Vagina (tissue), 2 donors: ENCODE measurements at places on chromosomes 2 and 18. TPM values are rescaled to one million over a fixed set of nuclear protein-coding genes. Genes with fewer than 3 reads are reported as not detected.

DNA sequence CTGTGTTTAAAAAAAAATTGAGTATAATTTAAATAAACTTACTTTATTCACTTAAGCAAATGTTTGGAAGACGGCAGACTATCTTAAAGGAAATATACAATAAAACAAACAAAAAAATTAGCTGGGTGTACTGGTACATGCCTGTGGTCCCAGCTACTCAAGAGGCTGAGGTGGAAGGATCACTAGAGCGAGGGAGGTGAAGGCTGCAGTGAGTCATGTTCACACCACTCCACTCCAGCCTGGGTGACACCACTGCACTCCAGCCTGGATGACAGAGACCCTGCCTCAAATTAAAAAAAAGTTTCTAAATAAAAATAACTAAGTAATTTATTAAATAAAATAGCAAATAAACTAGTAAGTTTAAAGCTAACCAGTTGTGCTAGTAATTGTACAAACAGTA is 7.5 kb downstream of the PUM2 start:
- H3K4me1 ChIP-seq = peaks cover 84% of the 10 kb centered on the region
- H3K27ac ChIP-seq = no peak overlapping the region
- DNase-seq = no peak
- no peaks in the 10 kb centered on the region for H3K27me3 ChIP-seq

DNA sequence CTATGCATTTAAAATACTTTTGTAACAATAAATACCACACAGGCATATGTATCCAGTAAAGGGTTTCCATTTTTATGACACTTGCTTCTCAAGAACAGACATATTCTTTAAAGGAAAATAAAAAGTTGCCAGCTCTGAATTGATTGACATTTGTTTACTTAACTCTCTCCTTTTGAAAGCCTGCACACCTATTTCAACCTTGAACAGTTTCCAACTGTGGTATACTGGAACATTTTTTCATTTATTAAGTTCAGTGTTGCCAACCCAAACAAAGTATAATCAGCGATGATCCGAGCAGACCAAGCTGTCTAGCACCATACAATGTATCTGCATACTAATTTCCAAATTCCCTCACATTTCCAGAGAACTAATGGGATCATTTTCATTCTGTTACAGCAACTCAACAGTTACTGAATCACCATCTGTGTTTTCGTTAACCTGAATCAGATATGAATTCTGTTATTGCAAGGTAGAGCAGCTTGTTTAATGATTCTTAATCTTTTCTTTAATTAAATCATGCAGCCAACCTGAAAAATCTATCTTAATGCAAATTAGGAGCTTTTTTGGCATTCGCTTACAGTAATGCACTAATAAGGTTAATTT is 725.5 kb upstream of the ZEB2 start:
- no peaks in the 10 kb centered on the region for H3K27me3 ChIP-seq
- no peaks in the 10 kb centered on the region for H3K4me1 ChIP-seq
- no peak overlapping the region for H3K4me3 ChIP-seq
- no peak overlapping the region for H3K27ac ChIP-seq
- H3K36me3 ChIP-seq = no peaks in the 10 kb centered on the region

DNA sequence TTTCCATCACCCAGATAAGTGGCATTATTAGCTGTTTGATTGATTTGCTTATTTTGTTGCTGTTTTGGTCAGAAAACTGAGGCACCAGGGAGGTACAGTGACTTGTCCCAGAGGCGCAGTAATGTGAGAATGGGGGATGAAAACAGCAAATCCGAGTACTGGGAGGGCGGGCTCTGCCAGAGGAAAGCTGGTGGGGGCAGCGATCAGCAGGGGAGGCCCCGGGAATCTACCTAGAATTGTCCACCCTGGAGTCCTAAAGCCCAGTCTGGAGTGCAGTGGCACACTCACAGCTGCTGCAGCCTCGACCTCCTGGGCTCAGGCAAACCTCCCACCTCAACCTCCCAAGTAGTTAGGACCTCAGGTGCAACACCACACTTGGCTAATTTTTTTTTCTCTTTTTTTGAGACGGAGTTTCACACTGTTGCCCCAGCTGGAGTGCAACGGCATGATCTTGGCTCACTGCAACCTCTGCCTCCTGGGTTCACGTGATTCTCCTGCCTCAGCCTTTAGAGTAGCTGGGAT is 17.0 kb upstream of the PTMA start:
- no peak overlapping the region for H3K4me3 ChIP-seq
- no peaks in the 10 kb centered on the region for H3K36me3 ChIP-seq
- DNase-seq = no peak
- peaks cover 14% of the 10 kb centered on the region for H3K4me1 ChIP-seq
- no peak overlapping the region for H3K27ac ChIP-seq

GRCh38 chr2:160269803-160270570 is 69.9 kb upstream of the ITGB6 start:
- H3K27me3 ChIP-seq = no peaks in the 10 kb centered on the region
- H3K4me3 ChIP-seq = peak overlapping the region; percentile 46
- H3K27ac ChIP-seq = peak overlapping the region; percentile 88
- H3K36me3 ChIP-seq = peaks cover 13% of the 10 kb centered on the region

DNA sequence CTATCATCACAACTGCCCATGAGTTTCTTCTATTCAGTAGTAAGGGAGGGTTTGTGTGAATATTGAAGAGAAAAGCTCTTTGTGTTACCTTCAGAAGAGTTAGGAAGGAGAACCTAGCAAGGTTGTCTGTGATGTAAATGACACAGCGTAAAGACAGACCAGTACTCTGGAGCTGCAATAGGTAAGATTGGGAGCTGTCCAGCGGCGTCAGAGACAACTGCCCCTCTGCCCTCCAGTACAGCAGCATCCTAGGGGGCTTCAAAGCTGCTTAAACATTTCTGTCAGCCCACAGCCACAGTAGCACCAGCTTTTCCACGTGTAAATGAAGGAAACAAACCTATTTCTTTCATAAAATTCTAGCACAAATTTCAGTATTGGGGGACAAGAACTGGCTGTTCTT is 34.5 kb downstream of the NYAP2 start:
- no peak overlapping the region for H3K27ac ChIP-seq
- H3K27me3 ChIP-seq = no peaks in the 10 kb centered on the region
- H3K4me1 ChIP-seq = no peaks in the 10 kb centered on the region
- no peaks in the 10 kb centered on the region for H3K36me3 ChIP-seq
- no peak overlapping the region for H3K4me3 ChIP-seq
- no peak for DNase-seq

DNA sequence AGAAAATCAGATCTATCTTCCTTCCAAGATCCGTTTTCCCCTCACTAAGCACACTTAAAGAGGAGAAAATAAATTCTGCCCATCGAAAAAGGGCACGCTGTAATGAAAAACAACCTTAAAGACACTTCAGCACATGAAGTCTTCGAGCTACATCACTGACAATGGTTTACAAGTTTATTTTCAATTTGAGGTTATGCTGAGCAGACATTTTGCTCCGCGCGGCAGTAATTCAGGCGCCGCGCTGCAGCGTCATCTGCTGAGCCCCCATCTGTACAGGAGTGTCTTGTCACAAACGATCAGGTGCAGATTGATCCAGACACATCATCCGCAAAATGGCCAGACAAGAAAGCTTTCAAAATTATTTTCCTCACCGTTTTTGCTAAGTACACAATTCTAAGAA is 341.7 kb downstream of the STK39 start:
- no peak for DNase-seq
- H3K4me1 ChIP-seq = no peaks in the 10 kb centered on the region
- H3K36me3 ChIP-seq = no peaks in the 10 kb centered on the region
- H3K4me3 ChIP-seq = no peak overlapping the region
- H3K27me3 ChIP-seq = no peaks in the 10 kb centered on the region

GRCh38 chr2:27407798-27408491 is 1.4 kb downstream of the PPM1G start:
- peak overlapping the region; percentile 67 for H3K4me3 ChIP-seq
- DNase-seq = no peak
- no peaks in the 10 kb centered on the region for H3K36me3 ChIP-seq
- no peaks in the 10 kb centered on the region for H3K27me3 ChIP-seq

The FAM210A gene
- 12.8 TPM for total RNA-seq

- no peak for DNase-seq
- H3K36me3 ChIP-seq = no peaks in the 10 kb centered on the region
- H3K27ac ChIP-seq = no peak overlapping the region
- no peak overlapping the region for H3K4me3 ChIP-seq
- H3K4me1 ChIP-seq = no peaks in the 10 kb centered on the region
Observed at GRCh38 chr2:100679211-100679610, 116.4 kb downstream of the PDCL3 start.

The MC2R gene
- total RNA-seq = not detected
